ENCODE measurements at places on chromosomes 11 and 22.

DNA sequence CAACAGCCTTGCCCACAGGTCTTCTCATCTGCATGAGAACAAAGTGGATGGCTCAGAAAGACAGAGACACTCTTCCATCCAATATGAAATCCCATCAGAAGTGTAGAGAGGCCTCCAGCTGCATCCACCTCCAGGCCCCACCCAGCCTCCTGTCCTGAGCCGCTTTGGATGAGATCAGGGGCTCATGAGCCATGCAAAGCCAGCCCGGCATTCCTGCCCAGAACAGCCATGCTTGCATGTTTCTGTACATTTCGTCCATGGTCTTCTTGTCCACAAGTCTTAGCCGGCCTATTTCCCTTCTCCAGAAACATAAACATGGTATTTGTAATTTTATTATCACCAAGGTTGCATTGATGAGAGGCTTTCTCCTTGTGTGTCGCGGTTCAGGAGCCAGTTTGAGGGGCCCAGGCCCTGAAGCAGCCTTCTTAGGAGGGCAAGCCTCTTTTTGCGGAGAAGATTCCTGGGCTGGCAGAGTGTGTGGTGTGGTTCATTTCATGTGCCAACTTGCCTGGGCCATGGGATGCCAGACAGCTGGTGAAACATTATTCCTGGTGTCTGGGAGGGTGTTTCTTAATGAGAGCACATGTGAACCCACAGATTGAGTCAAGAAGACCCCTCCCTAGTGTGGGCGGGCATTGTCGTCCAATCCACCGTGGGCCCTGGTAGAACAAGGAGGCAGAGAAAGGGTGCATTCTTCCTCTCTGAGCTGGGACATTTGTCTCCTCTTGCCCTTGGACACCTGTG lies 928.9 kb downstream of the TBC1D22A start:
- no peak for DNase-seq

GRCh38 chr11:61495801-61496601 lies 12.5 kb upstream of the LRRC10B start:
- DNase-seq: peak; percentile 81

DNA sequence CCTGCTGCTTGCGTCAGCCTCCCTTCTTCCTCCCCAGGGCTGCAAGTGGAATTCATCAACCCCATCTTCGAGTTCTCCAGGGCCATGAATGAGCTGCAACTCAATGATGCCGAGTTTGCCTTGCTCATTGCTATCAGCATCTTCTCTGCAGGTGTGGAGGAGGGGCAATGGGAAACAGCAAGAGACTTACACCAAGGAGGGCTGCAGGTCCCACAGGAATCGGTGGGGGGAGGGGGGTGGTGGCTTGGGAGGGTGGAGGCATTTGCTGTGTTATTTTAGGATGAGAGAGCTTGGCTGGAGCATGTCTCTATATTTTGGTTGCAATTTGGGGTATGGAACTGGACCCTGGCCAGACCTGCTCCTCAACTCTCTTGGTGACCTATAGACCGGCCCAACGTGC lies 2.1 kb upstream of the MADD start:
- no peak for DNase-seq

GRCh38 chr11:2685051-2685450 lies 14.7 kb downstream of the KCNQ1OT1 start:
- no peak for DNase-seq

DNA sequence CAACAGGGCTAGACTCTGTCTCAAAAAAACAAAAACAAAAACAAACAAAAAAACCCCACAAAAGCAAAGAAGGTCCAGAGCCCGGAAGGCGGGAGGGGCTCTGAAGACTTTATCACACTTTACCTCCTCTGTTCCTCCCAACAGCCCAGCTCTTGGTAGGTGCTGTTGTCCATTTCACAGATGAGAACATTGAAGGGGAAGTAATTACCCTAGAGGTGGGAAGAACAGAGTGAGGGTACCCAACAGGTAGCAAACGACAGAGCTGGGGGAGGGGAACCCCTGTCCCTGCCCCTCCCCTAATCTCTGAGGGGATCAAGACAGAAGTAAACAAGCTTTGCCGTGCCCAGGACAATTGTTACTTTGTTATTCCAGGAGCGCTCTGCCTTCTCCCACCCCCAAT lies 1.0 kb upstream of the BIK start:
- DNase-seq: no peak

- DNase-seq: no peak
Measured at GRCh38 chr11:88195908-88196307, 20.7 kb upstream of the RAB38 start.

GRCh38 chr22:17104336-17104935 lies 16.7 kb downstream of the TMEM121B start:
- no peak for DNase-seq

GRCh38 chr11:76752321-76753143 lies 30.6 kb upstream of the TSKU start:
- DNase-seq: no peak

GRCh38 chr11:14253840-14254239 lies 105.1 kb downstream of the RRAS2 start:
- DNase-seq: no peak

DNA sequence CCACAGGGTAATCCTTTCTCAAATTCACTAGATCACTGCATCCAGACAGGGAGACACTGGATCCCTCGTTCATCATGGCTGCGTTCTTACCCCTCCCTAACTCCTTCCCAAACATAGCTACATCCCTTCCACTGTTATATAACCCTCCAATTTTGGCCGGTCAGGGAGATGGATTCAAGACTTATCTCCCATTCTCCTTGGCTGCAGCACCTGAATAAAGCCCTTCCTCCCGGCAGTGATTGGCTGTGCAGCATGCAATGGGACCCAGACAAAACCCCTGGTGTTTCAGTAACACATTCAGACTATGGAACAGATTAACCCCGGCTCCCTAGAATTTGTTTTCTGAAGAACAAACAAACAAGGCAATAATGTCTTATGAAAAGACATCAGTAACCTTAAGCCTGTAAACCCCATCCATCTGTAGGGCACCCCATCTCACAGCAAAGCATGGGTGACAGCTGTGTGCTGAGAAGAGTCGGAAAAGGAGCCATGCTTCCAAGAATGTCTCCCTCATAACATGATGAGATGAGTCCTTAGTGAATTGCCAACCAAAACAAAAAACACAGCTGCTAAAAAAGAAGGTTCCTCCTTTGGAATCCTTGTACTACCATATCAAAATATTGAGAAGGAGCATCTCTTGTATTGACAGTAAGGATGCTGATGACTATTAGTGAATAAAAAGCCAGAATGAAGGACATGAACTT lies 5.0 kb downstream of the MIF start:
- no peak for DNase-seq

DNA sequence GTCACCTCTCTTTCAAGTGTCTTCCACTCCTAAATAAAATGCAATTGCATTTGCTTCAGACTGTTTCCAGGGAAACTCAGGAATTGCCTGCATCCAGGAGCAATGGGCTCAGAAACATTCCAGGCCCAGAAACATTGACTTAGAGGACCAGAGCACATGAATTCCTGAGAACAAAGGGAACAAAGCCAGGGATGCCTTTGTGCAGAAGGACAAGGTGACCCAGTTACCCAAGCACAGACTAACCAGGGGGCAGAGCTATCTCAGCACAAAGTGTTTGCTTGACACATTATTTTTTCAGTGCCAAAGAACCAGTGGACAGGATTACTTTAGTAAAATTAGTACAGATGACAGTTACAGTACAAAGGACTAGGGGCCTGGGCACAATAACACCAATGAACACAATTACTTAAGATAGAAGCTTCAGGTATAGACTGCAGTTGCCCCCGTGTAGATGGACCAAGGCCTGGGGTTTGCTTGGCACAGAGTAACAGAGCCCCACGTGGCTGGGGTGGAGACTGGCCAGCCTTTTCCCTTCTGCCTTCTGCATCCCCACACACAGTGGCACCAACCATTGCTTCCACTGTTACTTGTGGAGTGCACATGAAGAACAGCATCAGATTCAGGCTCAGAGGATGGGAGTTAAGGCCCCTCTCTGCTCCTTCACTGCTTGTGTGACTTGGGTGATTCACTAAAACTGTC lies 500.8 kb downstream of the INSC start:
- no peak for DNase-seq

DNA sequence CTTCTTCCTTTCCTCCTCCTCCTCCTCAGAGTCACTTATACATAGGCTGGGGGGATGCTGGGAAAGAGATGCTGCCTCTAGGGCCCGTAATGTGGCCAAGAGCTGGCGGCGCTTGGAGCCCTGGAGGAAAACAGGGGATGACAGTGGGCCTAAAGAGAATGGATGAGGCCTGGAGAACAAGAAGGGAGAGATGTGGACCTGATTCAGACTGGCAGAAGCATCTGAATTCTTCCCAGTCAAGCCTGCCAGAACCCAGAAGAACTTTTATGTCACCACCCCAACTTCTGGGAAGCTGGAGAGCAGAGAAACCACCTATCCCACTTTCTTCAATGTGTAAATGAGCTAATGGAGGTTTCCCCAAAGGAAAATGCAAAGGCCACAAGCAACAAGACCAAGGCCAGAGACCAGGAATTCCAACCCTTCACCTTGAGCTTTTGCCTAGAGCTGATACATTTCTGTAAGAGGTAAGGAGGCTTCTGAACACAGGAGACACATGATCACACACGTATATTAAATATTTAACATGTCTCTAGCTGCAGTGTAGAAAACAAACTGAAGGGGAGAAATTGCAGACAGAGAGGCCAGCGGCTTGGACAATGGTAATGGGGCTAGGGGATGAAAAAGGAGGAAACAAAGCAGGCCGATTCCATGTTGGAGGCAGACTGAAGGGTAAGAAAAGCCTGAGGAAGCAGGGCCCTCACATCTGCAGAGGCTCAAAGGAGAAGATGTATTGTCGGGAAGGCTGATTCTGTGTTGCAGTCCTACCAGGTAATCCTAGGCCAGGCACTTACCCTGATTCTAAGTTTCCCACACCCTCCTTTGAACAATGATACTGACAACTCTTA lies 1.1 kb downstream of the RRP8 start:
- no peak for DNase-seq

GRCh38 chr11:1717745-1718144 lies 20.8 kb downstream of the KRTAP5-6 start:
- DNase-seq: no peak

- DNase-seq: no peak
Measured at GRCh38 chr11:111851636-111852035, 19.7 kb downstream of the ALG9 start.

DNA sequence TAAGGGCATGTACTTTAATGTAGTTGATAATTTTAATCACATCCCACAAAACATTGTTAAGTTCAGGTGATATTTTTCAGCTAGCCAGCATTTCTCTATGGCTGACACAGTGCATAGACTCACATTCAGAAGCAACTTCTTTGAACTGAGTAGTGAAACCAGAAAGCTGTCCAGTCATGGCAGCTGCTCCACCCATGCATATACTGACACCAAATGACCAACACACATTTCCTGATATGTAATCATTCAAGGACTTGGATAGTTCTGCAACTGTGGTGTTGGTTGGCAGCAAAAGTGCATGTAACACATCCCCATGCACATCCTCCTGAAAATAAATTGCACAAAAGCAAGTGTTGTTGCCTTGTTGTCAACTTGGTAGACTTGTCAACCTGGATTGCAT lies 39.7 kb downstream of the CALCA start:
- DNase-seq: no peak

DNA sequence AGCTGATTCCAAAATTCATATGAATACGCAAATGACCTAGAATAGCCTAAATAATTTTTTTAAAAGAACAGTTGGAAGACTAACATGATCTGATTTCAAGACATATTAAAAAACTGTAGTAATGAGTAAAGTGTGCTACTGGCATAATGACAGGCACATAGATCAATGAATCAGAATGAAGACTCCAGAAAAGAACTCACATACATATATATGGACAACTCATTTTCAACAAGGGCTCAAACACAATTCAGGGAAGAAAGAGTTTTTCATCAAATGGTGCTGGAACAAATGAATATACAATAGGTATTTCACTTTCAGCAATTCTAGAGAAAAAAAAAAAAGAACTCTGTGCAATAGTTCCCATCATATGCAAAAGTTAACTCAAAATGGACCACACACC lies 33.7 kb downstream of the BTBD10 start:
- no peak for DNase-seq

- no peak for DNase-seq
Measured at GRCh38 chr22:44692662-44693007, 9.4 kb upstream of the PRR5 start.

- DNase-seq: no peak
Measured at GRCh38 chr11:77267962-77268361, 33.5 kb downstream of the GDPD4 start.

DNA sequence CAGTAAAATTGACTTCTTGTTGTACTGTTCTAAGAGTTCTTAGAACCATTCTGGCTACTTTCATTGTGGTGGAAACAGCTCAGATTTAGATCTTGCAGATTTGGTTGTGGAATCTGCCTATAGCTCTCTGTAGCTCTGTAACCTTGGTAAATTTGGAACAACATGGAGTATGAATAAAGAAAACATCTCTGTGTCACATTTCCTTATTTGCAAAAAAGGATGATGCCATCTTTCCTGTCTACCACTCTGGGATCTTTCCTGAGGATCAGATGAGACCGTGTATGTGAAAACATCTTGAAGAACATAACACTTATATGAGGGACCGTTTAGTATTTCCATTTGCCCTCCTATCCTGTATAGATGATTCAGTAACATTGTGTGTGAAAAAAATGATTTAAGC lies 9.1 kb downstream of the ACRV1 start:
- DNase-seq: no peak

DNA sequence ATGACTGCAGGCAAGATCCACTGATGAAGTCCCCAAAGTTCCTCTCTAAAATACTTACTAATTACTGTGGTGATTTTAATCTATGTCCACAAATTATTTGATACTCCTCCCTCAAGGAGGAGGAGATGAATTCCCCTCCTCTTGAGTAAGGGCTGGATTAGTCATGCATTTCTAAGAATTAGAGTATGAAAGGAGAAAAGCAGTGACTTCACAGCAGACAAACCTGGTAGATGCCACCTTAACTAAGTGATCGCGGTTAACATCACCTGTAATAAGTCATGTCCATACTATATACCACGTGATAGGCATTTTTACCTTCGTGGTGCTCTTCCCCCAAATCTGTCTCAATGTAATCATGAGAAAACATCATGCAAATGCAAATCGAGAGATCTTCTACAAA lies 52.0 kb upstream of the TSPAN18 start:
- DNase-seq: no peak

DNA sequence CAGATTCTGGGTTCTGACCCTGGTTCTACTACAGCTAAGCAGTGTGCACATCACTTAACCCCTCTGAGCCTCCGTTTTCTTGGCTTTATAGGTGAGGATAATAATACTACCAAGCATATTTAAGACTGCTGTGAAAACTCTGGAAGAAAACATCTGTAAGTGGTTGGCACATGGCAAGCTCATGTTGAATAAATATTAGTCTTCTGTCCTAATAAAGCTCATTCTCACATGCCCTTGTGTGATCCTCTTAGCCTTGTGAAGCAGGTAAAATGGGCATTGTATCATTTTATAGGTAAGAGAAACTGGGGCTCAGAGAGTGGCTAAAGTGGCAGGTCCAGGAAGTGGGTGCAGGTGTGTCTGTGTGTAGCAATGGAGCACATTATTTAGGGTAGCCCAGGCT lies 8.5 kb downstream of the PKNOX2 start:
- DNase-seq: no peak

DNA sequence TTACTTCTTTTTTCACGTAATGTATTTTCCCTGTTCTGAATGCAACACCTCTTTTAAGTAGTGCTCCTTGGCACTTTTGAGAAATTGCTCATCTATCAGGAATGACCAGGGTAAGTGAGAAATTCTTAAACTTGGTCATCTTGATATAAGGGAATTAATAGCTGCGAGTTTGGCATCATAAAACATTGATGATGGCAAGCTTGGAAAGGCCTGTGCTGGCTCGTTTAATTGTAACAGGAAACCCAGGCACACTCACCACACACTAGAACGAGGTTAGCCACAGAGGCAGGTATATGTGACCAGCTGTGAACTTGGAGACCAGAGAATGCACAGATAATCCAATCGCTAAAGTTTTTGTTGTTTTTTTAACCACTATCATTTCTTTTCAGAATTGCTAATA lies 24.3 kb downstream of the FAM118A start:
- DNase-seq: no peak
